ENCODE measurements at places on chromosomes 3 and 15.

DNA sequence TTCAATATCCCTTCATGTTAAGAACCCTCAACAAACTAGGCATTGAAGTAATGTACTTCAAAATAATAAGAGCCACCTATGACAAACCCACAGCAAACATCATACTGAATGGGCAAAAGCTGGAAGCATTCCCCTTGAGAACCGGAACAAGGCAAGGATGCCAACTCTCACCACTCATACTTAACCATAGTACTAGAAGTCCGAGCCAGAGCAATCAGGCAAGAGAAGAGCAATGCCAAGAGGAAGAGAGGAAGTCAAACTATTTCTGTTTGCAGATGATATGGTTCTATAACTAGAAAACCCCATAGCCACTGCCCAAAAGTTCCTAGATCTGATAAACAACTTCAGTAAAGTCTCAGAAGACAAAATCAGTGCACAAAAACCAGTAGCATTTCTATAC, 161.9 kb downstream of the UBE2E2 start:
- no peak for DNase-seq

- DNase-seq = no peak
Measured at GRCh38 chr15:77975332-77976094, 102.0 kb downstream of the TBC1D2B start.

GRCh38 chr15:64530472-64530871, 70.1 kb downstream of the ZNF609 start:
- no peak for DNase-seq

DNA sequence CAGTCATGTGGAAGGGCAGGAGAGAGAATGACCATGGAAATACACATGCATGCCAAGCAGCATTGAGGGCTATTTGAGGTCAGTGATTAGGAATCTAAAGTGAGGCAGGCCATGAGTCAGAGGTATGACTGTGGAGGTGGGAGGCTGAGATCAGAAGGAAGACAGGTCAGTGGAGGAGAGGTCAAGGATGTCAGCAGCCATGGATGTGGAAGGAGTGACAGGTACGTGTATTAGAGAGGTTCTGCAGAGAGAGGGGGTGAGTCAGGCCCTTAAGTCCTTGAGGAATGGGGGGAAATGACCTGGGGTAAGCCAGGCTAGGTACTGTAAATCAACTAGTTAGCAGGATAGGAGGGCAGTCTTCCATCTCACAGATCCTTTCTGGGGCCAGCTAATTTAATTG, 166.6 kb downstream of the ANO10 start:
- DNase-seq = no peak

GRCh38 chr3:103170651-103171050, 735.8 kb downstream of the ZPLD1 start:
- no peak for DNase-seq

- no peak for DNase-seq
Measured at GRCh38 chr3:21654662-21655061, 96.3 kb downstream of the ZNF385D start.

GRCh38 chr3:184158404-184158803, 3.2 kb downstream of the DVL3 start:
- no peak for DNase-seq

DNA sequence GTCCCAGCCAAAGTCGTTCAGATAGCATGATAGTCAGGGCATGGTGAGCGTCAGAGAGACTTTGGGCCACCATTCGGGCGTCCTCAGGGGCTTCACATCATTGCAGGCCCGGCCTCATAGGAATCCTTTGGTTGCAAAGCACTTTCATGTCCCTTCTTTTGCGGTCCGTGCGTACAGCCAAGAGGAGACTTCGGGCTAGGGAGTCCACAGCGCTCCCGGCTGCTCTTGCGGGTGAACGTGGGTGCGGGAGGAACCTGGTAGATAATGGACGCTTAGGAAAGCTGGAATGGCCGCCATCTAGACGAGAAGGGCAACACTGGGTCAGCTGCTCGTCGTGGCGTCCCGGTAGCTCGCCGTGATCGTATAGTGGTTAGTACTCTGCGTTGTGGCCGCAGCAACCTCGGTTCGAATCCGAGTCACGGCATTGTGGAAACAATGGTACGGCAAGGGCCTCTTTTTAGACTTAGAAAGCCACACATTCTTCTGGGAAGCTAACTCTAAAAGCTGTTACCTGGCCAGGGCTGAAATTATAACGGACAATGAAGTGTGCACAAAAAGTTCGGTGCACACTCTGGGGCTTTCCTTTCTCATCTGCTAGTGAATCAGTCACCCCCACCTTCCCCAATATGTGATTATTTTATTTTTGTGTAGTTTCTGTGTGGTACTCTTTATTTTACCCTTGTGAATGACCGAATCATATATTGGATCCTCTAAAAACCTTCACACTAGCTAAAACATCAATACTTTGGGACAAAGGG, 13.2 kb upstream of the SHF start:
- no peak for DNase-seq

DNA sequence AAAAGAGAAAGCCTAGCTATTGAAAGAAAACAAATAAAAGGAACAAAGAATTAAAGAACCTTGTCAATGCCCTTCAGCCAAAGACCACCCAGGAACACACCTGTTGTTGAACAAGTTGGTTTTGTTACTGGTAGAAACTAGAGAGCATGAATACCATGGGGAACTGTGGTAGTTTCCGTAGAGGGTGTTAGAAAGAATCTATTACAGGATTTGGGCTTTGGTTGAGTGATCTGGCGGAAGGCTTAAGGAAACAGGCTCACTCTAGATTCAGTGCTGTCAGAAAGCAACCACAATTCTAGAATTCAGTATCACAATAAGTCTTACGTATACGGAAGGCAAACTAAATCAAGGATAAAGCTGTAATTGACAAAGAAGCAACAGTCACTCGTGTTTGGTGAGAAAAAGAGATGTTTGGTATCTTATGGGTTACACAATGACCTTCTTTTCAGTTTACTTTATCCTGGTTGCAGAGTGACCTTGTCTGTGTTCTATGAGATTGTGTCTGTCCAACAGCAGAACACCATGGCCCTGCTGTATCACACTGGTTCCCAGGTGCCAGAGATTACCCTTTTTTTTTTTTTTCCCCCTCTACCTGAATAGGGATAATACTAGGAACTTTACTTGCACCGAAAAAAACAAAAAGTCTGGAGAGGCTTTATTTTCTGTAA, 265.9 kb downstream of the SHQ1 start:
- DNase-seq = no peak

DNA sequence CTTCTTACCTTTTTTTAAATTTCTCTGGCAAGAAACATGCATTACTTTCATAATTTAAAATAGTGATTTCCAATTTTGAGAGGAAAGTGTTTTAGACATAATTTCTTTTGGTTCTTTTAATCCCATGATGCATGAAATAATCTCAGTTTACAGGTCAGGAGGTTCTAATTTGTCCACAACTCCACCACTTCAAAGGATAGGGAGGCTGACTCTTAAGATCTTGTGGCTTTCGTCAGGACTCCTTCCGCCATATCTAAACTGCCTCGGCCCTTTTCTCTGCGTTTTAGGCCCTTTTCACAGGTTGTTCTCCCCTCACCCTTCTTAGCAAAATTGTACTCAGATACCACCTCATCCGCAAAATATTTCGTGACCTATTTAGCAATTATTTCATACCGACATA, 8.0 kb downstream of the DYNC1LI1 start:
- DNase-seq = no peak

GRCh38 chr3:125152951-125153350, 59.6 kb downstream of the SLC12A8 start:
- no peak for DNase-seq

GRCh38 chr15:41025393-41025792, 72.1 kb downstream of the CHAC1 start:
- DNase-seq = no peak

DNA sequence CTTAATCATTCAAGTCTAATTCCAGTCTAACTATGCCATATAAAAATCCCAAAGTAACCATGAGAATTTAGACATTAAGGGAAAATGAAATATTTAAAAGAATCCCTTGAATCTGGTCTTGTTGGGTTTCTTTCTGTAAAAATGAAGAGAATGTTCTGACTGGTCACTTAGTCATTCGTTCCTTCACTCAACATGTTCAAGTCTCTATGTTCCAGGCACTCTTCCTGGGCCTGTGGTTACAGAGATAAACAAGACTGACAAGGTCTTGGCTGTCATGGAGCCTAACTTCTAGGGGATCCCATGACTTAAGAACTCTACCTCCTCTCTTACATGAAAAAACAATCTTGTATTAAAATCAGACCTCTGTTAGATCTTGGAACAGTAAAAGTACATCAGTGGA, 638.6 kb upstream of the TBL1XR1 start:
- no peak for DNase-seq

DNA sequence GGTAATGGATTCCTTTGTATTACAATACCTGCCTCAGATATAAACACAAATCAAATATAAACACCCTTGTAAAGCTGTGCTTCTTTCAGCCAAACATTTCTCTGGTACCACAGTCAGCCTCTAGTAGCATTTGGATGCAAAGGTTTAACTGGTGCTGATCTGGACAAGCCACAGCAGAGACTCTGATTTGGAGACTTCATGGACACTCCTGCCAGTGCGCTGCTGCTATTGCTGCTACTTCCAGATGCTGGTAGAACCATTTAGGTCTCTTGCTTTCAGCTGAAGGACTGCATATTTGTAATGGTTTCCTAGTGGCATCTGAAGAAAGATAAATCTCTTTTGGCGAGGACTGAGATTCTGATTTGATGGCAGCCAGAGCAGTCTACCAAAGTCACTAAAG, 36.9 kb downstream of the NCK1 start:
- peak; percentile 35 for DNase-seq

GRCh38 chr3:188513662-188514328, 359.8 kb downstream of the LPP start:
- no peak for DNase-seq

- no peak for DNase-seq
Measured at GRCh38 chr3:15116032-15116669, 17.2 kb upstream of the RBSN start.

DNA sequence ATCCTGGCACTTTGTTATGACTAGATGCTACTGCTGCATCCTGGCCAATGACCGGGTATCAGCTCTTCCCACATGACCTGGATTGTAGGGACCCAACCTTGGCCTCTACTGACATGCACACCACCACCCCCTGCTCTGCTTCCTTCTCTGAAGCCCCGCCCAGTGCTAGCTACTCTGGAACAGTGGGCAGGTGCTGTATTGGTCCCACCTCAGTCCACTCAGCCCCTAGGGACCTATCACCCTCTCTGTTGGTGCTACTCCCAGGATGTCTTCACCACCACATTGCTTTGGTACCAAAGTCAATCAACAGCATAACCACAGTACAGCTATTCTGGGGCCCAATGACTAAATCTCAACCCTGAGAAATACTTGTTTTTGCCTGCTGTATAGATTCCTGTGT, 170.2 kb upstream of the PRICKLE2 start:
- DNase-seq = no peak

DNA sequence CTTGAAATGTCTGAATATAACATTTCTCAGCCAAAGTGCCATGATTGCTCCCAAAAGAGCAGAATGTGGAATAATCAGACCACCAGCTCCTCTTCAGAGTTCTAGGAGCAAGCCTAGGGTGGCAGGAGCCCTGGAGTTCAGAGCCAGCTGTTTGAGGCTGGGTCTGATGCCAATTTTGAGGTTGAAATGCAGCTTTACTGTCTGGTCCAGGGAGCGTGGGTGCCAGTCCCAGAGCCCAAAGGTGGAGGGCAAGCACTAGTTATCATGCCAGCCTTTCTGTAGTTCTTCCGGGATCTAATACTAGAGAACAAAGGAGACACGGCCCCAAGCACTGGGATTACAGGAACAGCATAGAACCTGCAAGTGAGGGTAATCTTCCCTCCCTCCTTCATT, 69.3 kb downstream of the TNFAIP8L3 start:
- DNase-seq = no peak

DNA sequence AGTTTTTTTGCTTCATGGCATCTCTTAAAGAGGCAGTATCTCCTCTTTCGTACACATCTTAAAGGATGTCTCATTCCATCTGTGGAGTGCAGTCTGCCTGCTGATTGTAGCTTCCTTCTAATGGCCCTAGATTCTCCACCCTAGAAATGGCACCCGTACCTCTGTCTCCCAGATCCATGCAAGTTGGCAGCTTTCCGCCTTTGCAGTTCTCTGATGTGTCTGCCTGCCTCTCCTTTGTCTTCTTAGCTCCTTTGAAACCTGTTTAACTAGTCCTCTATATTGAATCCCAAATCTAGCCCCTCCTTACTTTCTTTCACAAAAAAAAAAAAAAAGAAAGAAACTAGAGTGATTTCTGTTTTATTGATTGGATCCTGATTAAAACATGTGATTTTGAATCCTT, 1025.0 kb downstream of the ZPLD1 start:
- DNase-seq = no peak

DNA sequence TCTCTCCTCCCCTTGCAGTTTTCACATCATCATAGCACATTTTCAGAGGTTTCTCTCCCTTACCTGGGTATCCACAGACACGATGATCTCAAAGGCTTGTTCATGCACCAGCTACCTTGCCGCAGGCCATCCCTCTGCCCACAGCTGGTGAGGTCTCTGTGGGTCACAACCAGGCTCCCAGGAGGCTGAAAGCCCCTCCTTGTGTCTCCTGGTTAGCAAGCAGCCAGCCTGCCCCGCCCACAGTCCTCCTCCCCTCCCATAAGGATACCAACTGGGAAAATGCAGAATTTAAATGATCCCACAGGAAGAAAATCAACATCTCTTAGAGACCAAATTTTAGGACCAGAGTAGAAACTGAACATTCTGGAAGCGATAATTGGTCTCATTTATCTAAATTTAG, 213.5 kb upstream of the PPP2R3A start:
- DNase-seq = no peak

- no peak for DNase-seq
Measured at GRCh38 chr3:166118049-166118448, 280.8 kb upstream of the BCHE start.

GRCh38 chr3:184348057-184348382, 10.6 kb downstream of the FAM131A start:
- no peak for DNase-seq

- DNase-seq = no peak
Measured at GRCh38 chr3:37145611-37146010, 28.8 kb downstream of the LRRFIP2 start.

DNA sequence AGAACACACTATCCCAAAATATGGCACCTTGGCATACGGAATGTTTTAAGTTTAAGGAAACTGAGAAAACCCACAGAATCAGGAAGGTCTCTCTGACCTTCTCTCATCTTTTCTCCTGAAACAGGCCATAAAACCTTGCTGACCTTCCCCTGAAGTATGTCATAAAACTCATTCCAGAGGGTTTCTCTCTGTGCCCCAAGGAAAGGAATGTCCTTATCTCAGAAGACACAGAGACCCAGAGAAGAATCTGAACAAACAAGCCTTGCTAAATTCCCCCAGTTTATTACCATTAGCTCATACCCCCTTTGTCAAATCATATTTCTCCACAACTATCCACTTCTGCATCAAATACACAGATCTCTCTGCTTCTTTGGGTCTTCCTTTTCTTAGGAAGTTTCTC, 603.1 kb downstream of the MCTP2 start:
- DNase-seq = no peak

GRCh38 chr3:39344746-39345344, 15.3 kb downstream of the CCR8 start:
- DNase-seq = no peak

- no peak for DNase-seq
Measured at GRCh38 chr3:183259087-183259486, 6.0 kb downstream of the B3GNT5 start.

GRCh38 chr3:16467393-16467792, 46.1 kb downstream of the RFTN1 start:
- no peak for DNase-seq
